AG04449 (cell line): ENCODE measurements at places on chromosomes 2 and 18.

GRCh38 chr18:26233208-26233607 is 7.0 kb downstream of the TAF4B start:
- no peak for DNase-seq

DNA sequence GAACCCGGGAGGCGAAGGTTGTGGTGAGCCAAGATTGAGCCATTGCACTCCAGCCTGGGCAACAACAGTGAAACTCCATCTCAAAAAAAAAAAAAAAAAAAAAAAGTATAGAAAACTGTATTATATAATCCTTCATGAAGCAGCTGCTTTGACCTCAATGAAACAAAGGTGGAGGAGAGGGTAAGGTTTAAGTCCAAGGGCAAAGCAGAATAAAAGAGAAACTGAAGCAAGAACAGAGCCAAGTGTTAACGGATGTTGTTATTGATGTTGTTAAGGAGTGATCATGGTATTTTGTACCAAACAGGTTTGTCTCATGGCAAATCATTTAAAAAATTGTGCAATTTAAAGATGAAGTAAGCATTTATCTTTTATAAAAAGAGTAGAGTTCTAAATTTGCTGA is 7.4 kb downstream of the RAPH1 start:
- DNase-seq: no peak

- no peak for DNase-seq
Observed at GRCh38 chr2:25777077-25777476, 101.2 kb downstream of the ASXL2 start.

GRCh38 chr18:48385596-48385995 is 23.6 kb downstream of the ZBTB7C start:
- no peak for DNase-seq

GRCh38 chr2:60565472-60565871 is 12.0 kb upstream of the BCL11A start:
- DNase-seq: no peak

DNA sequence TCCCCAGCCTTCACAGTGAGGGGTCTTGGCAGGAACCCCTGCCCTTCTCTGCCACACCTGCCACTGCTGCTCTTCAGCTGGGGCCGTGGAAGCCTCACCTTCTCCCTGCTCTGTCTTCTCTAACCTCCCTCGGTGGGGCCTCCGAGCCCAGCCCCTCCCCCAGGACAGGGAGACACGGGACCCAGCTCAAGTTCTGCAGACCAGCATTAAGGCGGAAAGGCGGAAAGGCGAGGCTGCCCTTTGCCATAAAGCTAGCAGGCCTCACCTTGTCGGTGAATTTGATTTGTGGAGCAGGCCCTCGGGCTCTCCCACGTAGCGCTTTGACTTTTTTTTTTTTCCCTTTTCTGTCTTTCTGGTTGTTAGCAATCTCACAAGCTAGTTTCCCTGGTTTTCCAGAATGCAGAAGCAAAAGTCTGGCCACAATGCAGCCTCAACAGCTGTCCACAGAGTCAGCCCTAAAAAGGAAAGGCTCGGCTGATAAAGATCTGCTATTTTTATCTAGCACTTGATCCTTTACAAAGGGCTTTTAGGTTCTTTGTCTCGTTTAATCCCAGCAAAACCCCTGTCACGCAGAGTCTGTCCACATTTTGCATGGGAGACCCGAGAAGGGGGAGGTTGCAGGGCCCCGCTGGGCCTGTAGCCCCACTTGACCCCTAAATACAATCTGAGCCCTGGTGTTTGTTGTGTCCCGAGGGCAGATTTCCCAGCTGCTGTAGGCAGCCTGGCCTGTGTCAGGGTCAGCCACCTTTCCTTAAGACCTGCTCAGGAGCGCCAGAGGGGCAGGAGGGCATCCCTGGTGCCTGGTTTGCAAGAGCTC is 6.0 kb downstream of the ITM2C start:
- no peak for DNase-seq

- no peak for DNase-seq
Observed at GRCh38 chr2:134773335-134773734, 54.5 kb upstream of the TMEM163 start.

- no peak for DNase-seq
Observed at GRCh38 chr18:58862851-58863538, 1.7 kb upstream of the ZNF532 start.

GRCh38 chr2:129469389-129469788 is 510.1 kb upstream of the RAB6C start:
- DNase-seq: no peak

DNA sequence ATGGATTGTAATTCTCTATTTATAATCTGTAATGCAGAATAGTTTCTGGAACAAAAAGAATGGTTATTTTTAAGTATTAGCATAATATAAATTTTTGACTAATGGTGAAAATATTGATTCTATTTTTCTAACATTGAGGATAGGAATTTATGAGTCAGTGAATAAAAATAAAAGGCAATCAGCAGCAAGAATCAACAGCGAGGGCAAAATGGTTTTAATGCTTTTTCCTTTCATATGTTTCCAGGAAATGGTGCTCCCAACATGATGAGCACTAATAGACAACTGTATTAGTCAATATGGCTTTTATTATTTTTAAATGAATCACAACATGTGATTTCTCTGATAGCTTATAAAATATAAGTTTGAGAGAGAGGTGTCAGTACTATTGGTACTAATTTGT is 90.7 kb upstream of the TFPI start:
- no peak for DNase-seq

DNA sequence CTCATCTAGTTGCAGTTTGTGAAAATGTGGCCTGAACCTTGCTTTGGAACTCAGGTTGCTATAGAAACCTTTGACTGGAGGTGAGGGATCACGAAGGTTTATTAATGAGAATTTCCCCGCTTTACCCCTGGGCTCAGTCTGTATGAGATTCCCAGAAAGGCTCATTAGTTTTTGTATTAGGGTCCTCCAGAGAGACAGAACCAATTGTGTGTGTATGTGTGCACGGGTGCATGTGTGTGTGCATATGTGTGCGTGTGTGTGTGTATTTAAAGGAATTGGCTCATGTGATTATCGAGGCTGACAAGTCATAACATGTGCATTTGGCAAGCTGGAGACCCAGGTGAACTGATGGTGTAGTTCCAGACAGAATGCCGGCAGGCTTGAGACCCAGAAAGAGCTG is 113.8 kb upstream of the DLX2 start:
- no peak for DNase-seq

DNA sequence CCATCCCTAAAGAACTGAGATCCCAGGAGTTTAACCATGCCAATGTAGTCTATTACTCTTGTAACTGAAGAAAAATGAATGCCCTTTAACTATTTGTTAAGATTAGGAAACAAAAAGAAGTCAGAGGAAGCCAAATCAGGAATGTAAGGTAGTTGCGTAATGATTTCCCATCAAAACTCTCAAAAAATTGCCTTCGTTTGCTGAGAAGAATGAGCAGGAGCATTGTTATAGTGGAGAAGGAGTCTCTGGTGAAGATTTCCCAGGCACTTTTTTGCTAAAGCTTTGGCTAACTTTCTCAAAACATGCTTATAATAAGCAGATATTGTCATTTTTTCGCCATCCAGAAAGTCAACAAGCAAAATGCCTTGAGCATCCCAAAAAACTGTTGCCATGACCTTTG is 224.0 kb upstream of the SIX2 start:
- no peak for DNase-seq

DNA sequence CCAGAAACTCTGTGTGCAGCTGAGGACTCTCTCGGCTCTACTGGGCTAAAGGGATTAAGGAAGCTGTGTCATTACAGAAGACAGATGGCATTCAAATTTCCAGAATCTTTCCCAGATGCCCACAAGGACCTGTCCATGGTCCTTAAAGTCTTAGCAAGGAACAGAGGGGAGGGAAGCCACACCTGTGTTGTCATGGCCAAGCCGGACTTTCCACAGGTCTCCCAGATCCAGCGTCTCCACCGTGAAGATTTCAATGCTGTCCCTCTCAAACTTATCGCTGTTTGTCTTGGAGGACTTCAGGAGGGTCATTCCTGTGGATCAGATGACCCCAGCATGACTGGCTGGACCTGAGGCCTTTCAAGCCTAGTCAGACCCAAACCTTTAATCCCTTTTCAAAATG is 114.5 kb downstream of the LOXHD1 start:
- no peak for DNase-seq

GRCh38 chr2:49332415-49332814 is 178.1 kb upstream of the FSHR start:
- no peak for DNase-seq

DNA sequence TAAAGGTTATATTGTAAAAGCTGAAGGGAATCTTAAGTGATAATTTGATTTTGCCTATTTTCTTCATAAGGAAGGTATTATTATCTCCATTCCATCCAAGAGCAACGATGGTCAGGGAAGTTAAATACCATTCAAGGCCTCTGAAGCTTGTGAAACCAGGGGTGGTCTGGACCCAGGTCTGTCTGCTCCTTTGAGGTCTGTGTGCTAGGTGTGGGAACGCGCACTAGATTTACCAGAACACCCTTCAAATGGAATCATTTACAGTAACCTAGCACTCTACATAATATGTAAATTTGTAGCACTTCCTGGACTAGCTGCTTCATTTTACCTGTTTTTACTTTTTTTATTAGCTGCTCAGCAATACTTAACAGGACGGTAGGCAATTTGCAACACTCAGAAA is 6.4 kb upstream of the TRIB2 start:
- DNase-seq: no peak

DNA sequence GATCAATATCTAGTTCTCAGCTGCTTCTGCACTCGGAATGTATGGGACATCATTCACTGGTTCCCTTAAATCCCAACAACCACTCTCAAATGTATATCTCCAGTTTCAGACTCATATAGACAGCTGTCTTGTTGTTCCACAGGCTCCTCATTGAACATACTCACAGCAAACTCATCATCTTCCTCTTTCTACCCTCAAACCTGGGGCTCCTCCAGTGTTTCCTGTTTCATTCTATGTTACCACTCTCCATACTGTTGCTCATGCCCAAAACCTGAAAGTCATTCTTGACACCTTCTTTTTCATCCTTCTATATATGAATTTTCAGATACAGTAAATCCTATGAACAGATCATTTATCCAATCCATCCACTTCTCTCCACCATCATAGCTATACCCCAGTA is 18.7 kb upstream of the REL start:
- DNase-seq: no peak

- no peak for DNase-seq
Observed at GRCh38 chr2:31222071-31222470, 4.8 kb upstream of the CAPN14 start.

DNA sequence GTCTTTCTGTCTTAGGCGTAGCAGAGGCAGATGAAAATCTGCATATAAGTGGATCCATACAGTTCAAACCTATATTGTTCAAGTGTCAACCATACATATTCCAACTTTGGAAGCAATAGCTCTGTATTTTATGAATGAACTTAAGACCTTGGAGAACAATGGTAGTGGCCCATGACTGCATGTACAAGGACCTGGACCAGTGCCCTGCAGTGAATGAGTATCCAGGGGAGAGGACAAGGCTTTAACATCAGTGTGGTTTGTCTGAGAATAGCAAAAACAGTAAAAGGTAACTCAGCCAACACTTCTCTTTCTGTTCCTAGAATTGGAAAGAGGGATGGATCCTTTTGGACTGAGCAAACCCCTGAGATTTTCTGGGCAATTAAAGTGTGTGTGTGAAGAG is 230.8 kb upstream of the LINC00305 start:
- DNase-seq: no peak

GRCh38 chr2:68643011-68643873 is at the start of gene PROKR1:
Gene PROKR1, plus strand, starts transcription at chr2:68643579. Its CDS starts 2,243 bp downstream, at chr2:68645822.
- no peak for DNase-seq

- no peak for DNase-seq
Observed at GRCh38 chr2:232503809-232504323, 16.2 kb upstream of the ECEL1 start.

DNA sequence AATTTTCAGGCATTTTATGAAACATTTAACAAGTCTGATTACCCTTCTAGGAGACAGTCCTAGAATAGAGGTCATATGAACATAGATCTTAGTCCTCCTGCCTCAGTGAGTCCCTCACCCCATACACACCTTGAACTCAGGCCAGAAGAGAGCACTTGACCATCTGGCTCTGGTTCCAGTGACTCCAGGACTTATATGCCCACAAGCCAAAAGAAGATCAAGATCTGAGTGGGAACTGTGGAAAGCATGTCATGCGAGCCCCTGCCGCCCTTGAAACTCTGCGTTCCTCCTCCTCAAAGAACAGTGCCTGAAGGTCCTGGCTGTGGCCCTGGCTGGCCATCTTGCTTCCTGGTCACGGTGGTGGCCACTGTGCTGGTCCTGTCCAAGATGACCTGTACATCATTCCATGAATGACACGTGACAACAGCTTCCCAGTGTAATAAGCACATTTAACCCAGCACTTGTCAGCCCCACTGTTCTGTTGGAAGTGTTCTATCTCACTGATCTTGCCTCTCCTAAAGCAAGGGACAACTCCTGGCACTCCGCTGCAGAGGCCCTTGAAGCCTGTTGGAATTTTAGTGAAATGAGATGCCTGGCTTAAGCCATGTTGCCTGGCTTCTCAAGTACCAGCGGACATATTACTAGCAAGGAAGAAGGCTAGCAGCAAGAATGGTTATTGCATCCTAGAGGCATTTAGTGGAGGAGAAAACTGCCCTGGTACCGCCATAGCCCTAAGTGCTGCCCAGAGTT is 17.6 kb downstream of the TTC32 start:
- no peak for DNase-seq

DNA sequence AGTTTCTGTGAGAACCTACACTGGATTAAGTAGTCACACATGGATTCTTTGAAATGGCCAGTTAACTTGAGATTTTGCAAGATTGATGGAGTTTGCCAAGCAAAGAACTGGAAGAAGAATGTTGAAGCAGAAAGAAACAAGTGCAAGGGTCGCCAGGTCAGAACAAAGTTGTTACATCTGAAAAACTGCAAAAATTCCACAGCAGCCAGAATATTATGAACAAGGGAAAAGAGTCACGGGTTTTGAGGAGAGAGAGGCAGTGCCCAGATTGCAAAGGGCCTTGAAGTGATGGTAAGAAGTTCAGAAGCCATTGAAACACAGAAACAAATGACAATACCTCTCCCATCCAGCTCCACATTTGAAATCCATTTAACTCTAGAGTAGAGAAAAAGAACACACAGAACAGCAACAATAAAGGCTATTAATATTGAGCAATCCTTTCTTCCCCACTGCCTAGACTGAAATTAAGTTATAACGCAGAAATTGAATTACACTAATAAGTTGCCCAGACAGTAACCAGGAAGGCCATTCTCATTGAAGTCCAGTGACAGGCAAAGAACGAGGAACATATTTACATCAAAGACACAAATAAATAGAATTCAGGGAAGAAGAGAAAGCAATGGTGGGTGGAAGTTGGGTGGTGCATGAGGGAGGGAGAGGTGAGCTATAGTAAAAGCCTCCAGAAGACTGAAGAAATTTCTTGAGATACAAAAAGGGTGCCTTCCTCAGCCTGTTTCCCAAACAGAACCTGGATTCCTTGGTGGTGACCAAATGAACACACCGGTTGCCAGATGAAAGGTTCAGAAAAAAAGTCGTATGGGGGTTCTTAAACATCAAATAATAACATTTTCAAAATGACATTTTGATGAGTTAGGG is 80.6 kb downstream of the ARHGAP15 start:
- DNase-seq: no peak
